ENCODE measurements at places on chromosomes 2 and 18.

DNA sequence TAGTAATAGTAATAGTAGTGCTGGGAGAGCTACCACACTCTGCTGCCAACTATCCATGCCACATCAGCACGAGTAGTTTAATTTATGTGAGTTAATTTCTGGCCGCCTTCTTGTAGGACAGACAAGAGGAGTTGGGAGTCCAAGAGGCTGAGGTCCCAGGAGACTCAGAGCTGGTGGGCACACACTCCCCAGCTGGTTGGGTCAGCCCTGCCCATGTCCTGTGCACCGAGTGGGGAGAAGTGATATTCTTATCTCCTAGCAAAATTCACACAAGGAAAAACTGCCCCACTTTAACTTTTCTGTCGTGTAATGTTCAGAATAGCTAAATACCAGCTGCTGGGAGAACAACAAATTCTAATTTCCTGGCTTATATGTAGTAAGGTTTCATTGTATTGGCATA lies 15.2 kb upstream of the MAP4K4 start:
- DNase-seq: no peak

DNA sequence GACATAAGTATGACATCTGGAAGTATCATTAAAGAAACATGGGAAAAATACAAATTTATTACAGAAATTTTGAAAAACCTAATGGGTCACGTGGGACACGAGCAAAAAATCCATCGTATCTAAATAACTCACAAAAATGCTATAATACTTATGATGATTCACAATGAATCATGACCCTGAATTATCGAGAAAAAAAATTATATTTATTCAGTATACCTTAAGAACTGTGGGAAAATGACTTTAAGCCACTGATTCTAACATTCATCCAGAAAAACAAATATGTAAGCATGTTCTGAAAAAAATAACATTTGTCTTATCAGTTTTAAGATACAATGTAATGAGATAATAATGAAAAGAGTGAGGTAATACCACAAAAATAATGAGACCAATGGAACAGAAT lies 51.8 kb downstream of the ZNF385B start:
- DNase-seq: no peak

- peak; percentile 89 for DNase-seq
Measured at GRCh38 chr2:191150600-191151330, at the start of gene STAT4. TSS of gene STAT4 (minus strand) at chr2:191150994. CDS start at chr2:191148203, 2,791 bp downstream.

DNA sequence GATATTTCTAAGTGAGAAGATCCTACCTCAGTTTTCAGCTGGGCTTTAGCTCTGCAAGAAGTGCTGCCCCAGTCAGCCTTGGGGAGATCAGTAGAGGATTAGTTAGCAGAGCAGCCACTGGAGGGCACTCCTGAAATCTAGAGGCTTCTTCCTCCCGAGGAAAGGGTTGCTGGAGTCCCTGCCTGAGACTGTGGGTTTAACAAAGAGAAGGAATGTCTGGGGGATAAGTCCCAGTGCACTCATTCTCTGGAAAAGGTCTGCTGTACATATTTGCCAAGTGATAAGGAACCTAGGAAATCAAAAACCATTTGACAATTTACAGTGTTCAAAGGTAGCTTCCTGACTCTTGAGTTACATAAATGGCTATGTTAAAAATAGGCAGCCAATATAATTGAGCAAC lies 207.2 kb downstream of the SLC8A1 start:
- peak; percentile 8 for DNase-seq

DNA sequence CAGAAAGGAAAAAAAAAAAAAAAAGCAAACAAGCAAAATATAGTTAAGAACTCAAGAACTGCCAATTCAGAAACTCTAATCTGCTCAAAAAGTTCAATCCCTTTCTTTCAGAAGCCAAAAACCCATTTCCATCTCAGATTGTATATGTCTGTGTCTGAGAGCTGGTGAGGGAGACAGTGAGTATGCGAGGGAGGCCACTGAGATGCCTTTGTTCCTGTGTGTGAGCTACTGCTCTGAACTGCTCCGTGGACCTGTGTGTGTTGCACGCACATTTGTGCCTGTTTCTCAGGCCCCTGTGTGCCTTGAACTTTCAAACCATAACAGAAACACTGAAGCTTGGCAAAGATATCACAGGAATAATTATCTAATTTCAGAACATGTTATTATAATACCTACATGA lies 2.5 kb upstream of the PKDCC start:
- no peak for DNase-seq

- DNase-seq: no peak
Measured at GRCh38 chr2:171878481-171878993, 15.5 kb downstream of the SLC25A12 start.

GRCh38 chr2:127429844-127430425 lies 11.7 kb downstream of the PROC start:
- DNase-seq: no peak

DNA sequence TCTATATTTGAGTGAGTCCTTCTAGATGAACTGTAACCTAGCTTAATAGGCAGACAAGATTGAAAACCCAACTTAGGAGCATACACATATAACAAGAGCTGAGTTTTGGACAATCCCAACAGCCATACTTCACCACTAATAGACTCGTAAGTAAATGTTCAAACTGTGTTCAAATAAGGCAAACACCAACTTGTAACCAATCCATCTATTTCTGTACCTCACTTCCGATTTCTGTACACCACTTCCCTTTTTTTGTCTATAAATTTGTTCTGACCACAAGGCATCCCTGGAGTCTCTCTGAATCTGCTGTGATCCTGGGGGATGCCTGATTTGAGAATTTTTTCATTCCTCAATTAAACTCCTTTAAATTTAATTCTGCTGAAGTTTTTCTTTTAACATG lies 1149.1 kb upstream of the NRXN1 start:
- DNase-seq: no peak

- DNase-seq: no peak
Measured at GRCh38 chr2:199830531-199830930, 20.5 kb downstream of the FTCDNL1 start.

DNA sequence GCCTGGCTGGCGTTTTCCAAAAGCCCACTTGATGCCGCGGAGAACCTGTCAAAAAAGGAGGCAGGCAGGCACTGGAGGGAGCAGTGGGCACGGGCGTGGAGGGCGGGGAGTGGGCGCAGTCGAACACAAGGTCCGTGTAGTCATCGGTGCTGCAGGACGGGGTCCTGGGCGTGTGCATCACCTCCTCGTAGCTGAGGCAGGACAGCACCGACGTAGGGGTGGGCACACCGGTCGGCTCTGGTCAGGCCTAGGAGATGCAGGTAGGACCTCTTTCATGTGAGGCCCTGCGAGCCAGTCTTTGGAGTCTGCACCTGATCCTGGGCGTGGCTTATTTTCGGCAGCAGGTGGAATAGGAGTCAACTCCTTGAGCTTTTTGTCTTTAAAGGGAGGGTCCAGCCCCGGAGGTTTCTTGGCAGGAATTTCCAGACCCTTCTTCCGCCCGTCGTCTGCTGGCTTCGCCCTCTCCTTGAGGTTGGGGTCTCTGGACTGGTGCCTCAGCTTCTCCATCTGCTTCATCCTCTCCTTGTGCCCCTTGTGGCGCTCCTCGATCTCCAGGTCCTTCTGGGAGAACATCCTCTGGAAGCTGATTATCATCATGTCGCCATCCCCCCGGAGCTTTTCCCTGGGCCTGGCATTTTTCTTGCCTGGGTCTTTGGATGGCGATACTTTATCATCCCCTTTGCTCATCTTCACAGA lies 892.5 kb upstream of the LRRTM1 start:
- no peak for DNase-seq

DNA sequence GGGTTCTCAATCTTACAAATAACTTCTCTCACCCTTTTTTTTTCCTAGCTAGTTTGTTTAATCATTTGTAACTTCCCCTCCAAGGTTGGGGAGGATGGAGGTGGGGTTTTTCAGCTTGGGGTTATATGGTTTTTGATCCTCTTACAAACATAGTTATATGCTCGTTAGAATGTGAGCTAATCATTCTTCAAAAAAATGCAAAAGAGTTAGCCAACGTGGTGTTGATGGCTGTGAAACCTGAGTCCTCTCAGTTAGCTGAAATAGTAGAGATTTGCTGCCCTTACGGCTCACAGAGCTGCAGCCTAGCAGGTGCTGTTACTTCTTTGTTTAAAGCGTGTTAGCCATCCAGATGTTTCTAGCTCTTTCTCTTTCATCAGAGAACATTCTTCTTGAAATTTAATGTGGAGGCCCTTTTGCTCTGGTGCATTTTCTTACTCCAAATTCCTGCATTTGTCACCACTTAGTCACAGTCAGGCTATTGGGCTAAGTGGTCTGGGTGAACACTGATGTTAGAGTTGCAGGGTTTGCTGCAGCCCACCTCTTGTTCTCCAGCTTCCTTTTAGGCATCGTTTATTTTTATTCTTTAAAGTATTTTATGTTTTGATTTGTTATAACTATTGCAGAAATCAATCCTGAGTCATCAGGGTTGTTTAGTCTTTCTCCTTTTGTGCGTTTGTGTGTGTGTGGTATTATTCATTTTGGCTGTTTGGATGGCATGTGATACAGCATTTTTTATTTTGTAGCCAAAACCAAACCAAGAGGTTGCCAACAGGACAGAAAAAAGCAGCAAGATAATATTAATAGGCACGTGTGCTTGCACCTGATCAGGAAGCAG lies 41.1 kb downstream of the LIMS1 start:
- DNase-seq: no peak

DNA sequence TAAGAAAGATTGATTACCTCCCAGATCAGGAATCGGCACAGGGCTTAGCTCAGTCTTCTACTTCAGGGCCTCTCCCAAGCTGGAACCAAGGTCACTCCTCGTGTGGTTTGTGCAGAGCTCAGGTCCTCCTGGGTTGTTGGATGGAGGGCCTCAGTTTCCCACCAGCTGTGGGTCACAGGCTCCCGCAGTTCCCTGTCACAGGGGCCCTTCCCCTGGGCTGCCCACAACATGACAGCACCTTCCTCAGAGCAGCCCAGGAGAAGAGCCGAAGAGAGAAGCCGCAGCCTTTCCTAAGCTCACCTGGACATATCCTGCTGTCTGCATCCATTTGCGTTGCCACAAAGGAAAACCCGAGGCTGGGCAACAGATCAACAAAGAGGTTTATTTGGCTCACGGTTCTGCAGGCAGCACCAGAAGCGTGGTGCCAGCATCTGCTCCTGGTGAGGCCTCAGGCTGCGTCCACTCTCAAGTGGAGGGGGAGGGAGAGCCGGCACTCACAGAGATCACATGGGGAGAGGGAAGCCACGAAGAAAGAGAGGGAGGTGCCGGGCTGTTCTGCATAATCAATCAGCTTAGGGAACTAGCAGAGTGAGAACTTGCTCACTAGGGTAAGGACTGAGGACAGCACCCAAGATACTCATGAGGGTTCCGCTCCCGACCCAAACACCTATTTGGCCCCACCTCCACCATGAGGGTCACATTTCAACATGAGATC lies 13.0 kb upstream of the ALLC start:
- no peak for DNase-seq

GRCh38 chr18:77316008-77316407 lies 66.4 kb downstream of the GALR1 start:
- no peak for DNase-seq

DNA sequence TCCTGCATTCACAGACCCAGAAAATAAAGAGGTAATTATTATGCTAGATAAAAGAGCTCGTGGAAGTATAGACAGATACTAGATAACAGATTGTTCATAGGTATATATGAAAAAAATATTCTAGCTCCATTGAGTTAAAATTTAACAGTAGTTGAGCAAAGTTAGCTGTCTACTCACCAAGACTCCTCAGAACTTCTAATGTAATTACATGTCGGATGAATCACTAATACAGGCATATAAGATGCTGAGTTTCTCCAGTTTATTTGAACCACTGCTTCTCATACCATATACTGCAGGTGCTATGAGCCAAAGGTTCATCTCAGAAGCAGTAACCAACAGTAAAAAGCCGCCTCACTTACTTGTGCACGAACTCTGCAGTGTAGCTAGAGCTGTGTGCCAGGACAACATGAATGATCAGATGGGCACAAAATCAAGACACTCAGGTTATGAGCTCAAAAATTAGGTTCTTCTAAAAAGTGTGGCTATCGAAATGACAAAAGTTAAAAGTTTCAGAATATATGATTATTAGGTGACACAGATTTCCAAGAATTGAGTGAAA lies 373.4 kb downstream of the NCKAP5 start:
- DNase-seq: no peak

DNA sequence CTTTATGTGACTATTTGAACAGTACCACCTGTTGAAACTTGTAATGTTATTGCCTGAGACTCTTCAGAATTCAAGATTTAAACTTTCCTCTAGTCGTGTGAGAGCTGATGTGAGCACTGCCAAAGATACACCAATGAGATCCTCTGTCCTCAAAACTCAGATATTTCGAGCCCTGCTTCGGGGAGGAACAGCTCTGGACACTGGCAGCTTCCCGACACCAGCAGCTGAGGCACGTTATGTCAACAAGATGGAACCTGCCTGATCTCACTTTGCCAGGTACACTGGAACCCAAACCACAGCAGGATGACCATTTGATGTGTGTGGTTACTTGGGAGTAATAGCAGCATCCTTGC lies 319.9 kb upstream of the RBMS1 start:
- no peak for DNase-seq

- DNase-seq: no peak
Measured at GRCh38 chr2:200600549-200601225, 14.9 kb downstream of the AOX1 start.

- DNase-seq: no peak
Measured at GRCh38 chr18:74264303-74265020, 27.3 kb downstream of the CYB5A start.

DNA sequence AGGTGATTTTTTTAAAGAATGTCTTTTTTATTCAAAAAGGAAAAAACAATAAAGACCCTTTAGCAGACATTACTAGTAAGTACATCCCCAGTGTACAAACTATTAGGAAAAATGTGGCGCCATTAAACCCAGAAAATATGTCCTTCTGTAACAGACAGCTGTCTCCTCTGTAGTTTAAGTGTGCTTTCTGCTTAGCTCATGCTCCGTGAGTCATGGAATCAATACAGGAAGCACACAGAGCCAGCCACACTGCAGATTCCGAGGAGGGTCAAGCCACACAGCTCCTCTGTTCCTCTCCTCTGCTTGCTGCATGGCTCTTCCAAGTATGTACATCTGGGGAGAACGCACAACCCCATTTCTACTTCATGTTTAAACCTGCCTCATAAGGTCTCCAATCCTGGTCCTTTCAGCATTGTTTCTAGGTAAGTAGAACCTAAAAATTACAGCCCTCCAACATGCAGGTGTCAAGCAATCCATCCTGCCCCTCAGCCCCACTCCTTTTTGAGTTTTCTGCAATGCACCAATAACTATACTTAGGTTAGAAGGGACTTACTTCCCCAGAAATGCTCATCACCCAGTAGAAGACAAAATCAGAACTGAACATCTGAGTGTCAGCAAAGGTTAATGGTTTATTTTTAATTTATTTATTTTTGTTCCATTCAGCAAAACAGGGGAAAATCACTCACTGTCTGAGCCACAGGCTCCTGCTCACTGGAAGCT lies 37.5 kb downstream of the ACVR1 start:
- DNase-seq: peak; percentile 42

- DNase-seq: no peak
Measured at GRCh38 chr2:33409417-33409955, 67.0 kb upstream of the RASGRP3 start.

GRCh38 chr2:223841436-223842190 lies 4.2 kb upstream of the AP1S3 start:
- DNase-seq: no peak

- DNase-seq: no peak
Measured at GRCh38 chr2:182043021-182043420, 57.4 kb downstream of the PPP1R1C start.

GRCh38 chr18:1308686-1309085 lies 404.0 kb downstream of the ADCYAP1 start:
- no peak for DNase-seq

GRCh38 chr18:55289775-55290174 lies 298.2 kb downstream of the TCF4 start:
- DNase-seq: no peak

Data from stimulated activated CD4-positive, alpha-beta T cell treated with anti-CD3 and anti-CD28 coated beads, Interleukin-15, amount 100 ng/mL, for 24 hours (primary cell).